Stimulated activated CD8-positive, alpha-beta memory T cell treated with anti-CD3 and anti-CD28 coated beads, Interleukin-15, amount 100 ng/mL, for 24 hours (primary cell): ENCODE measurements at places on chromosomes 16 and 17.

DNA sequence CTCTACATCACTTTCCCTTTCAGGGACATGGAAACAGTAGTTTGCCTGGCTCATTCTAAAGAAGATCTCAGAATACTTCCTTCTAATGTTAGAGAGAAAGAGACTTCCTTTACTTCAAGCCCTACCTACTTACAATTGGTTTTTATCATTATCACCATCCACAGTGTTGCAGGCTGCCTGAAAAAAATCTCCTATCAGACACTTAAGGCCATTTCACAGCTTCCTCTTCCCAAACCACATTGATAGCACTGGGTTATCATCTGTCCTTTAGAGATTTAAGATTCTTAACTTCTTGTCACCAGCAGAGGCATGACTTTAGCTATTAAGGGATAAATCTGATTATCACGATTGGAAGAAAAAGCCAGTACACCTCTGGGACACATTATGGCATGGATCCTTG, 178.5 kb upstream of the TBX2 start:
- no peak for DNase-seq

DNA sequence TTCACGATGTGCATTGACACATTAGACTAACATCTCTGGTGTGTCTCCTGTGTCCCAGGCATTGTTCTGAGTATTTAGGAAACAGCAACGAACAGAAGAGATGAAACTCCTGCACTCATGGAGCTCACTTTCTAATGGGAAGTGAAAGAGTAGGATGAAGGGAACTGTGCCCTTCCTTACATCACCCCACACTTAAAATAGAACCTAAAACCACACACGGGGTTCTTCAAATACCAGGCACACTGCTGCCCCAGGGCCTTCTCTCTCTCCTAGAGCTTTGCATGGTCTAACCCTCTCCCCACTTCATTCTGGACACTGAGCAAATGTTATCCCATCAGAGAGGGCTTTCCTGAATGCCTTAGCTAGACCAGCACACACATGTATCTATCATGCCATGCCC, 33.7 kb downstream of the TRIM25 start:
- no peak for DNase-seq

GRCh38 chr16:12256921-12257320, 280.4 kb downstream of the SNX29 start:
- no peak for DNase-seq

DNA sequence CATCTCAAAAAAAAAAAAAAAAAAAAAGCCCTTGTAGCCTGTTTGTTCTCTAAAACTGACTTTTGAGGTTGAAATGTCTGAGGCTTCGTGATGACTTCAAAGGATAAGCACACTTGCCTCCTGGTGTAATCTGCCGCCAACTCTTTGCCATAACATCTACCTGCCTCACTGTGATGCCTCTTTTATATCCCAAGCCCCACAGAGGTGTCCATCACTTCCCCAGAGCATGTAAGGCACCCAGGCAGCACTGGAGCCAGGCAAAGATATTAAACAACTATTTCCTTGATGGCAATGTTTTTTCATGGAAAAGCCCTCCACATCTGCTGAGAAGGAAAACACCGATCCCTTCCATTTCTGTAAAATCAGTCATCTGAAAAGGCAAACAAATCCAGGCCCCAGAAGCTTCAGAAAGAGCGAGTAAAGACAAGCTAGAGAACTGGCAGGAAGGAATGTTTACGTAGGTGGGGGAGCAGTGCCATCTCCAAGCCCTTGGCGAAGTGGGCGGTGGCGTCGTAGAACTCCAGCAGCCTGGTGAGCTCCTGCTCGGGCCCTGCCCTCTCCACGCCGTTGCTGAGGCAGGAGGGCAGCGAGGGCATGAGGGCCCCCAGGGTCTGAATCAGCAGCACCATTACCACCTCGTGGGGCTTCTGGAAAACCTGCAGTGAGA, 28.6 kb downstream of the COG7 start:
- no peak for DNase-seq

- DNase-seq = no peak
These were observed 19.1 kb upstream of the USP7 start for GRCh38 chr16:8982816-8983215.

- DNase-seq = no peak
These were observed 4.8 kb downstream of the SLC7A5 start for GRCh38 chr16:87864331-87864989.

DNA sequence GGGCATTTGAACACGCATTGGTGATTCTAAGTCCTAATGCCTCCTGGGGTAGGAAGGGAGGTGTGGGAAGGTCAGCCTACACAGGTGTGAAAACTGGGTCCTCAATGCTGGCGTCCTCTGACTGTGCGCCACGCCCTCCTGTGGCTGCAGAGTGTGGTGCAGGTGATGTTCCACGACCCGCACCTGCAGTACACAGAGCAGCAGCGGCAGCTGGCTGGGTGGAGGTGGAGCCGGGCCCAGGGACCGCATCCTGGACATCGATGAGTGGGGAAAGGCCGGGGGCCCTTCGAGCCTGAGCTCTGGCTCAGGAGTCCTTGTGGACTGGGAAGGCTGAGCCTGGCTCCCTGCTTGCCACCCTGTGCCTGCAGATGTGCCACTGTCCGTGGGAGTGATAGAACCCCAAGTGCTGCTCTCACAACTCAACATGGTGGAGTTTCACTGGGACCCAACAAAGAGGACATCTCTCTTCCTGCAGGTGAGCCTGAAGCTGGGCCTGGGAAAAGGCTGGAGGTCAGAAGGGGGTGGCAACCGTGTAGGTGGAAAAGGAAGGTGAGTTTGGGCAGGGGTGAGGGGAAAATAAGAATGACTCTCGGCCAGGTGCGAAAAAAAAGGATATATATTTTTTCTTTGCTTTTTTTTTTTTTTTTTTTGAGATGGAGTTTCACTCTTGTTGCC, 14.0 kb upstream of the STAC2 start:
- no peak for DNase-seq

GRCh38 chr16:17683281-17683680, 212.5 kb upstream of the XYLT1 start:
- no peak for DNase-seq

DNA sequence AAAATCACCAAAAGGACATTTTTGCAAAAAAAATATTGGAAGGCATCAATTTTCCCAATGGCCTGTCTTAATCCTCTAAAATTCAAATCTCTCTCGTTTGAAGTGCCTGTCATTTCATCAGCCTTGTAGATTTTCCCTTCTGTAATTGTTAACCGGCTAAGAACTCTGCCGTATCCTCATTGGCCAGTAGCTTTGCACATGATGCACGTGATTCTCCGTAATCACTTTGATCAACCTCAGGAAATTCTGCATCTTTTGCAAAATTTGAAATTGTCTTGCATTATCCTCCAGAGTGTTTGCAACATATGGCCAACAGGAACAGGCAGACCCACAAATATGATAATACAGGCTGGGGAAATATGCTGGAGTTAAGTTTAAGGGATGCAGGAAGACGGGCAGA, 184.2 kb upstream of the RPL38 start:
- no peak for DNase-seq

GRCh38 chr17:49196520-49196919, 13.9 kb downstream of the GNGT2 start:
- DNase-seq = no peak

GRCh38 chr17:6712854-6713129, 377 bp downstream of the SLC13A5 start:
- no peak for DNase-seq

GRCh38 chr16:69436896-69437295, 12.5 kb downstream of the CYB5B start:
- DNase-seq = no peak

GRCh38 chr17:64223283-64223682, 39.8 kb downstream of the TEX2 start:
- no peak for DNase-seq

- DNase-seq = no peak
These were observed 30.4 kb downstream of the ENGASE start for GRCh38 chr17:79104898-79105600.

DNA sequence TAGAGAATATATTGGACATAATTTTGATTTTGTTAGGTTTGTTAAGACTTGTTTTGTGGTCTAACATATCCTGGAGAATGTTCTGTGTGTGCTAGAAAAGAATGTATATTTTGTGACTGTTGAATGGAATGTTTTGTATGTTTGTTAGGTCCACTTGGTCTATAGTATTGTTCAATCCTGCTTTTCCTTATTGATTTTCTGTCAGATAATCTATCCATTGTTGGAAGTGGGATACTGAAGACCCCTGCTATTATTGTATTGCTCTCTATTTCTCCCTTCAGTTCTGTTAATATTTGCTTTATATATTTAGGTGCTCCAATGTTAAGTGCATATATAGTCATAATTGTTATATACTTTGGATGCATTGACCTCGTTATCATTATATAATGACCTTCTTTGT, 33.0 kb upstream of the NKD1 start:
- DNase-seq = no peak

- no peak for DNase-seq
These were observed 3.3 kb upstream of the INPP5K start for GRCh38 chr17:1519678-1520077.

DNA sequence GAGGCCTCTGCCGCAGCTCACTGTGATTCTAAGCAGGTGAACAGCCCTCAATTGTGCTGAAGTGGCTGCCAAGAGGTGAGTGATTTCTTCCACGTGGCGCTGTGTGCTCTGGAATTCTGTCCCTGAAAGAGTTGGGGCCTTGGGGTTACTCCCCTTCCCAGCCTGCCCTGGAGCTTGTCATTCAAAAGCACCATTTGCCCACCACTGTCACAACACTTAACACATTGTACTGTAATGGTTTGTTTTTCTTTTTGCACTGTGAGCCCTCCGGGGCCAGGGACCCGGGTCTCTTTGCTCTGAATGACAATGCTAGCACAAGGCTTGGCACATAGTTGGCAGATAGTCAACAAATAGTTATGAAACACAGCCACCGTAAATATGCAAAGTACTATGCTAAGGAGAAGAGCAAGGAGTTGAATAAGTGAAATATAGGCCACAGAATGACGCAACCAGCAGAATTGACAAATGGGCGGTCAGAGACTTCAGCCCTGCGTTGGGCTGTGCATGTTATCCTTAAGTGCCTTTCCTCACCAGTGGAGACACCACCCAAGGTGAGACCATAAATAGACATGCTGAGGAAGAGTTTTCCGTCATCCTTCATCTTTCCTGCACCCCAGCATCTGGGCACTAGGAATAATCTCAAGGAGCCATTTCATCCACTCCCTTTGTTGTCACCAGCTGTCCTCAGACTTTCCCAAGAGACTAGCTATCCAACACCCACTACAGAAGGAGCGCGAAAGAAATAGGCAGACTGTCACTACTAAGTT, 112.0 kb upstream of the DNAH9 start:
- DNase-seq = no peak

DNA sequence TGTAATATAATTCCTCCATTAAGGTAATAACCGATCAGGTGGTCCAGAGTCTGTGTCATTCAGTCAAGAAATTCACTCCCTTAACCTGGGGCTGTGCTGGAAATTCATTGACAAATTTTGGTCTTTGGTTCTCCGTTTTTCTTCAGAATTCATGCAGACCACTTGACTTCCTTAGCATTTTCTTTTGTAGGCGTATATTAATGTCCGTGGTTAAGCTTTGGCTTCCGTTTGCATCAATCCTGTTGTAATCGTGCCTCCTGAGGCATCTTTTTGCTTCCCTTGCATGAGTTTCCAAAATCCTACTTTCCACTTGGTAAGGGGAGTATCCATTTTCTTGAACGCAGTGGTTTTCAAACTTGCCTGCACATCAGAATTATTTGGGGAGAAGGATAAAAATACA, 9.0 kb downstream of the LRRC37B start:
- no peak for DNase-seq

DNA sequence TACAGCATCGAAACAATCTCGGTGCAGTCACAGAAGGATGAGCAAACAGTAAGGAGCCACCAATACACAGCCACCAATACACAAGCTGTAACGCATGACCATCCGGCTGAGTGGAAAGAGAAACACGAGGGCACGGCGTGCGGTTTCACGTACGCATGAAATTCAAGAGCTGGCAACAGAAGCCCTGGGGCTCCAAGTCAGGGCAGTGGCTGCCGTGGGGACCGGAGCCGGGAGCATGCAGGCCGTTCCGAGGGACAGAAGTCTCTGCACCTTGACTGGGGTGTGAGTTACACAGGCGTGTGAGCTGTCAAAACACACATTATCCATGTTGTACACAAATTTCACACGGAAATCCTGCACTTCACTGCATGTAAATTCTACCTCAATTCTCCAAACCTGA, 50.6 kb upstream of the METRNL start:
- no peak for DNase-seq

GRCh38 chr16:4179020-4179419, 62.8 kb upstream of the ADCY9 start:
- DNase-seq = no peak

DNA sequence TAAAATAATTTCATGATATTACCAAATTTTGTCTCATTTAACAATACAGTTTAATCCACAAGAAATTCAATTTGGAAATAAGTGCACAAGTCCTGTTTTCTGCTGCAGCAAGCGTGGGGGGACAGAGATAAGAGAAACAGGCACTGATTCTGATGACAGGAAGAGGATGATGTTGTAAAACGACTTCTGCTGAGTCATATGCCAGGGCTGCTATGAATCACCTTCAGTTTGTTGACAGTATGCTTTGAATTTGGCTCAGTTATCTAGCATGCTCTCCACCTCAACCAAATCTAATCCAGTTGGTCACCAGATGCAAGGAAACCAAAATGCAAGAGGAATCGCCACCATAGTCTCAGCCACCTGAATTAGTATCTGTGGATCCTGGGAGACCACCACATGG, 244.1 kb upstream of the MON1B start:
- DNase-seq = no peak

DNA sequence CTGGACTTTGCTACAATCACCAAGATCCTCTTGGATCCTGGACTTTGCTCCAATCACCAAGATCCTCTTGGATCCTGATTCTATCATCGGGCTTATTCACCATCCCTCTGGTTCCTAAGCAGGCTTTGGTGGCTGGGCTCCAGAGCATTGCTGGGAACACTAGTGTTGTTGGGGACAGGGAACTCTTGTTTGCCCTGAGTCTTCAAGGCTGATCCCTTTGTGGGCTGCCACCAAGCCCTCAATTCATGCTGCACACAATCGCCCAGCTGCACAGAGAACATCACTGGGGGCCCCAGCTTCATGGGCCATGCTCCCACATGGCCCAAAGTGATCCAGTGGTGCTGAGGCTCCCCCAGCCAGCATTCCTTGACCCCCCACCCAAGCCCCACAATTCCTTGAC, 88.3 kb downstream of the TMEM132E start:
- no peak for DNase-seq

GRCh38 chr17:1904273-1905182, 74.7 kb downstream of the RPA1 start:
- DNase-seq = no peak

DNA sequence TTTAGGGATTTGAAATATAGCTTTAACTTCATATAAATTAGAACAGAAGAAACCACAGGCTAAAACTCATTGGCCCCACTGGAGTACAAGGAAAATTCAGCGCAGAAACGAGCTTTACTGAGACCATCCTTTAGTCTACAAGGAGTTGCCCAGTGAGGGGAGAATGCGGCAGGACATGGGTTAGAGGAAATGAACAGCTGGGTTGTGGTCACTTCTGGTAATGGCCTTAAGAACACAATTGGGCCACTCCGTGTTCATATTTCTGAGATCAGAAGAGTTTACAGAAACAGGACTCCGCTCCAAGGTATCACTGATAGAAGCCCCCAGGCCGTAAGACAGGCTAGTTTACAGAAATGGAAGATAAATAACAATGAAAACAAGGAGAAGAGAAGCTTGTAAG, 188.3 kb downstream of the ZFHX3 start:
- DNase-seq = no peak
